ENCODE measurements at places on chromosomes 3 and 15. TPM values are rescaled to one million over a fixed set of nuclear protein-coding genes. Genes with fewer than 3 reads are reported as not detected.

NANOGP8 gene
- polyA plus RNA-seq = 0.41 TPM

GNAT1 gene
- not detected for polyA plus RNA-seq

FBXO40 gene
- polyA plus RNA-seq = not detected

DNA sequence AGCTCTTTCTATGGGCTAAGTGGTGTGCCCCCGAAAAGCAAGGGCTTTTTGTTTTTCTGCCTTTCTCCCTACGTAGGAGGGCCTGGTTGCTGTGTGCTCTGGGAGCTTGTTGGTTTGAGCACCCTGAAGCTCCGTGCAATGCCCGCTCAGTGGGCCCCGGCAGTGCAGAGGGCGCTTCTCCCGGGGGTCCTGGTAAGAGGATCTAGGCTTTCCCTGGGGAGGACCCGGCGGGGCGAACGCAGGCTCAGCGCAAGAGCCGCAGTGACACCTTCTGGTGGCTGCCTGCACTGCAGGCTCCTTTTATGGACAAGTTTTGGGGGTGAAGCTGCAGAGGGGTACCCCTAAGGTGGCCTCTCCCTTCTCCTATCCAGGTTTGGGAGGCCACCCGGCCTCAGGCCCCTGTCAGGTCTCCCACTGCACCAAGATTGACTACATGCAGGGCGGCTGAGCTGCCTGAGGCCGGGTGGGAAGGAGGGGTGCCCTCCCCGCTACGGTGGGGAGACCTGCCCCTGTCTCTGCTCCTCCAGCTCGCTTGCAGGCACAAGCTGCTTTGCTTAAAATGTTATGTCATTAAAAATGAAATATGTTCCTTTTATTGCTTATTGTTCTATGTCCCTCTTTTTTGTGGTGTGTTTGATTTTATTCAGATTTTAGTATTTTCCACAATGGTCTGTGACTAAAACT lies 387.9 kb downstream of the GABRG3 start:
- no peak for DNase-seq

DNA sequence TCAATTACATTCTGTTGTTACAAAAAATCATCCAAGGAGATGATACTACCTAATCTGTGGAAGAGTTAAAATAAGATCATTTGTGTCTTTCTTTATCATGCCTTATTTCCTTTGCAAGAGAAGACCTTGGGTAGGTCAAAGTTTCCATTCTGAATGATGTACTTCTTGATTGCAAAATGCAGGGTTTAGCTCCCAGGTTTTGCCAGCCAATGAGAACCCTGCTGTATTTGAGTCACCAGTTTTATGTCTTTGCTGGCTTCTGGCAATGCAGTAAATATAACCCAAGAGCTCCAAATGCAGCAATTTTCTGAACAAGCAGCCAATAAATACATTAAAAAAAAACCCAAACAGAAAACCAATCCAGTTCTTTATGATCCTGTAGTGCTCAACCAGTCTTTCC lies 204.9 kb downstream of the CADPS start:
- DNase-seq = no peak
